ENCODE measurements at places on chromosomes 5 and 9.

GRCh38 chr9:136265561-136266355 is 20.1 kb upstream of the QSOX2 start:
- no peak for DNase-seq

GRCh38 chr5:159768243-159768642 is 148.0 kb upstream of the ADRA1B start:
- no peak for DNase-seq

DNA sequence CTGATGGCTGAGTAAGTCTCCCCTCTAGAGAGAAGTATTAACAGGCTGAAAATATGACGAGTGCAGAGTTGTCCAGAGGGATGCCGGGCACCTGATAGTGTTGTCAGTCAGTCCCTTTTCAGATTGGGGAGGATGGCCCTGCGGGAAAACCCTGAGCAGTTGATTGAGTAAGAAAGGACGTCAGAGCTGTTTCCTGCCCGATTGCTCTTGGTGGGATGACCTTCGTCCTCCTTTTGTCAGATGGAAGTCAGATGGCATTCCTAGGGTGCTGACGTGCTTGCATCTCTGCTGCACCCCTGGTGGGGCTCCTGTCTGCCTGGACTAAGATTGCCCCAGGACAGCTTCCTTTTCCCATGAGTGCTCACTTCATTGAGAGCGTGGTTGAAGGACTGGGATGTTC is 9.8 kb downstream of the ZNF354B start:
- no peak for DNase-seq

GRCh38 chr5:134131165-134131564 is 16.7 kb downstream of the TCF7 start:
- DNase-seq, result no peak

DNA sequence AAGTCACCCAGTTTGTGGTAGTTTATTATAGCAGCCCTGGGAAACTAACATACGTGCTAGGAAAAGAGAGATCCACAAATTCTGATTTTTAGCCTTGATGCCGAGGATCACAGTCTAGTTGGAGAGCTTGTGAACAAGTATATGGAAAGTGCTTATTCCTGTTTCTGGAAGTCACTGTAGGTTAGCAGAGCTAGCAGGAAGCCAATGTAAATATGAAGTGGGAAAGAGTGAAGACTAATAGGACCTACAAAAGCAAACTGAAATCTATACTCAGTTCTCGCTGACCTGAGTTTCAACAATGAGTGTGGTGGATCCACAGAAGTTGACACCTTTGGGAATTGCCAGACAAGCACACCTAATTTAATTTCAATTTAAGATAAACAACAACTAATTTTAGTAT is 254.9 kb downstream of the PLK2 start:
- no peak for DNase-seq

GRCh38 chr5:136135536-136135935 is 2.9 kb downstream of the SMAD5 start:
- DNase-seq, result no peak

DNA sequence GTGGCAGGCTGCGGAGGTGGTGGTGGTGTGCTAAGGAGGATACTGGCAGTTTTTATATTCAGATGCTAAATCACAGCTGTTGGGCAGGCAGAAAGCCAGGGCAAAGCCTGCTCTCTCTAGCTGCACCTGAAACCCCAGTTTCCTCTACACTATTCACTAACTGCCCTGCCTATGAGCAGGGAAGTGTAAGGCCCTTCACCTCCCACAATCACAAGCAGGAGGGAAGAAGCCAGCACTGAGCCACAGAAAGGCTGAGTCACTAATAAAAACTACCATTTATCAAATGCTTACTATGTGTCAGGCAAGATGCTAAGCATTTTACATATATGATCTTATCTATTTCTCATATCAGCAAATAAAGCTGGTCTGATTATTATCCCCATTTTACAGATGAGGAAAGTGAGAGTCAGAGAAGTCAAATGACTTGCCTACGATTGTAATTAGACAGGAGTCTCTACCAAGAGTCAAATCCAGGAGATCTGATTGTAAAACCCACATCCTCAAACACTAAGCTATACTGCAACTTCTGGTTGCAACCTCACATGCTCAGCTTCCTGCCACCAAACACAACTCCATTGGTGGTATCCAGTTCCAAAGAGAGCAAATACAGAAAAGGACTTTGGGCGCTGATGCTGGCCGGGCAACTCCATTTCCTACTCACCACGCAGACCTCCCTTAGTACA is 17.7 kb upstream of the IL6ST start:
- DNase-seq, result no peak

GRCh38 chr9:8183618-8184017 is 384.0 kb upstream of the DMAC1 start:
- DNase-seq, result no peak

DNA sequence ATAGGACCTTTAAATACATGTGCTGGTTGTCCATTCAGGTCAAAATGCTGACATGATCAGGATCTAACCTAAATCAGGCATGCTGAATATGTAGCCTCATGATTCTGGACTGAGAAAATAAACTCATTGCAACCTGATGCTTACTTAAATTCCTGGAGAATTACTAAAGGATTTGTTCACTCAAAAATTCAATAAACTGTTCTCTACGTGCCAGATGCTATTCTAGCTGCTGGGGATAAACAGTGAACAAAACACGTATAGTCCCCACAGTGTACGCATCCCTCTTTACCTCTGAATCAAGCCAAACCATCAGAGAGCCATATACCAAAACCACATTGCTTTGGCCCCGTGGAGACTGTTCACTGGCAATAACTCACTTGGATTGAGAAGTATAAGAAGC is 6.1 kb downstream of the SCAI start:
- no peak for DNase-seq

GRCh38 chr9:85523202-85523601 is 218.6 kb downstream of the AGTPBP1 start:
- DNase-seq, result no peak

DNA sequence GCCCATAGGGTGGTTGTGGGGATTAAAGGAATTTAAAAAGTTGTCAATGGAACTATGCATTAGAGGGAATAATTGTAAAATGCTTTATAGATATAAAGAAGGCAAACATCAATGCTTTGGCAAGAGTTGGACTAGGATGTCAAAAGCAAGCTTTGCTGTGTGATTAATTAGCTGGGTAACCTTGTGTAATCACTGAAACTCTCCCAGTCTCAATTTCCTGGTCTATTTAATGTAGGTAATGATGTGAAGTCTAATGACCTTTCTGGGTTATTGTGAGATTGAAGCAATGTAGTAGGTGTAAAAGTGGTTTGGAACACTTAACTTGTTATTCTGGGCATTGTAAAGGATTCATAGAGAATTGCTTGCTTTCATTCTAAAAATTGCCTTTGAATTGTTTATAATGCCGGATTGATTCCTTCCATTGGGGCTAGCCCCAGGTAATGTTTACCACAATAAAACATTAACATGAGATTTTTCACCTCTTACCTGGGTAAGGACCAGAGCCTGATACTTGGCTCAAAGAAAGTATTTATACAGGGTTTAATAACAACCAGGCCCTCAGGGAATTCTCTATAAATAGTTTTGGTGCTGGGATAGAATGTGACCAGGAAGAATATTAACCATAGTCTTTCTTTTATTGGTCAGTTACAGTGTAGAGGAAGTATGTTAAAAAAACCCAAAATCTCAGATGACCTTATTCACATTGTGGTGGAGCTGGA is 30.0 kb upstream of the CLINT1 start:
- no peak for DNase-seq

- peak; percentile 7 for DNase-seq
These were observed 5.8 kb upstream of the ACTBL2 start for GRCh38 chr5:57488215-57488955.

- no peak for DNase-seq
These were observed 19.3 kb downstream of the BICD2 start for GRCh38 chr9:92745331-92745730.

DNA sequence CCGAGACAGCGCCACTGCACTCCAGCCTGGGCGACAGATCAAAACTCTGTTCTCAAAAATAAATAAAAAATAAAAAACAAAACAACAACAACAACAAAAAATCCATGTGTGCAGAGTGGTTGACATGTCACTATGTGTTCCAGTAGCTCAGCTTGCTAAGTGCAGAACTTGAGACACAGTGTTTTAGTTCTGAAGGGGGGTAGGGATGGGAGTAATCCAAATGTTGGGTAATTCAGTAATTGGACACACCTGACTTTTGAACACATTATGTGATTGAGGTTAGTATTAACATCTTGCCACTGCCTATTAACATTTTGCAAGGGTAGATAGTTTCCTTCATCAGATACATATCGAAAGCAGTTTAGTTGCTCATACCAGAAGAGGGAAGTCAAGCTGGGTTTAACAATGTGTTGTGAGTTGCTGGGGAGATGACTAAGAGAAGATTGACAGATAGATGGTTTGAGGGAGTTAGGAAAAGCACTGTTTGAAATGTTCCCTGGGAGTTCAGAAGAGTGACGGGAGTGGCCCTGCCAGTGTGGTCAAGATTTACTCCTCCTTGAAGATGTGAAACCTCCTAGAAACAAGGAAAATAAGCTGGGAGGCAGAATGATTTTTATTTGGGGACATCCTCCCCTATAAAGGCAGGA is 928 bp downstream of the HACD4 start:
- DNase-seq, result peak; percentile 78

DNA sequence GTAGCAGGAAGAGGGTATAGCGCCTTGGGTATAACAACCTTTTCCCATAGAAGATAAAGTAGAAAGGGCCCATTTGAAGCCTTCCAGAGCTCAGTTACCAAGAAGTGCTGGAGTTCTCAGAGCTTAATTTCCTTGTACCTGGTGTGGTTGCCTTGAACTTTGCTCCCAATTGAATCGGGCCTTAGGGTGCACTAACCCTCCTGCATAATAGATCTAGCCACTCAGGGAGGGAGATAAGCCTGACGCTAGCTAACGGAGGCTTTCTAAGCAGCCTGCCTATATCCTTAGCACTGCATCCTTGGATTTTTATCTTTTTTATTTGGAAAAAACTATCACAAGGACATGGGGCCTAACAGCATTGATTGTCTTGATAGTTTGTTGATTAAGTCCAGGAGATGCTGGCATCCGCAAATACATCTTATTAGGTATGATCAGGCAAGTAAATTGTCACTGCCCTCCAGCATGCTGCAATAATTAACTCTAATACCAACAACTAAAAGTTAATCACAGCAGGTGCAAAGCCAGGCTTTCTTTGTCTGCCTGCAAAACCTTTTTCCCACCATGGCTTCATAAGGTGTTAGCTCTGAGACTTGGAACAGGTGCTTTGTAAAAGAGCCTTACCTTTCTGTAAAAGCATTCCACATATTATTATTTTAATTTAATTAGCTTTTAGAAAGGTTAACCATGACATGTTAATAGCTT is 199.4 kb downstream of the SREK1 start:
- DNase-seq, result no peak

GRCh38 chr5:142178651-142179050 is 70.1 kb downstream of the NDFIP1 start:
- no peak for DNase-seq

GRCh38 chr5:59790776-59791475 is 102.6 kb downstream of the PDE4D start:
- no peak for DNase-seq

GRCh38 chr9:76107482-76107881 is 217.0 kb downstream of the PCSK5 start:
- DNase-seq, result no peak

- DNase-seq, result no peak
These were observed 59.8 kb upstream of the LRRTM2 start for GRCh38 chr5:138934971-138935370.

- no peak for DNase-seq
These were observed 178.7 kb upstream of the FBXL17 start for GRCh38 chr5:108560581-108560980.

DNA sequence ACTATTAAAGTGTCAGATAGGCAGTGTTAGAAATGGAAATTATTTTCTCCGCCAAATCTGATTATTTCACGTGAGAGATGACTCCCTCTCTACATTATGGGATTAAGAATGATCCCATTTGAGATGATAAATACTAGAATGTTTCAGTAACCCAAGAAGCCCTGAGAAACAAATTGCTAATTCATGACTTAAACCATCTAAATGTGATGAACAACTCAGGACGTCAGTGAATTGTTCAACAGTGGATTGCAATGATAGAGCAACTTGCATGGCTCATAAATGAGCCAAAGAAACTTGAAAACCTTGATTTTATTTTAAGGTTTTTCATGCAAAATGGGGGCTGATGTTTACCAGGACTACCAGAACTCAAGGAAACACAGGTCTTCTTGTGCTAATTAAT is 350.5 kb upstream of the WWC1 start:
- no peak for DNase-seq

GRCh38 chr5:176776141-176776865 is 34.1 kb upstream of the UNC5A start:
- no peak for DNase-seq

DNA sequence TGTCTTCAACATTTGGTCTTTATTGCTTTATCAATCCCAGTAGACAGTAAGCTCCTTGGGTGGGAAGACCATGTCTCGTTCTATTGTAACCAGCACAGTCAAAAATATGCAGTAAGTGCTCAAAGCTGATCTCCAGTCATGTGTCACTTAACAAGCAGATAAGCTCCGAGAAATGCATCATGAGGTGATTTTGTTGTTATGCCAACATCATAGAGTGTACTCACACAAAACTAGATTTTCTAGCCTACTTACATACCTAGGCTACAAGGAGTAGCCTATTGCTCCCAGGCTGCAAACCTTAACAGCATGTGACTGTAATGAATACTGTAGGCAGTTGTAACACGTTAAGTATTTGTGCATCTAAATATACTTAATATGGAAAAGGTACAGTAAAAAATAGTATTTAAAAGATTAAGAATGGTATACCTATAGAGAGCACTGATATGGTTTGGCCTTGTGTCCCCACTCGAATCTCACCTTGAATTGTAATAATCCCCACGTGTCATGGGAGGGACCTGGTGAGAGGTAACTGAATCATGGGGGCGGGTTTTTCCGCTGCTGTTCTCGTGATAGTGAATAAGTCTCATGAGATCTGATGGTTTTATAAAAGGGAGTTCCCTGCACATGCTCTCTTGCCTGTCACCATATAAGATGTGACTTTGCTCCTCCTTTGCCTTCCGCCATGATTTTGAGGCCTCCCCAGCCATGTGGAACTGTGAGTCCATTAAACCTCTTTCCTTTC is 39.8 kb upstream of the PCSK5 start:
- no peak for DNase-seq

GRCh38 chr9:26261503-26262330 is 583.5 kb upstream of the TUSC1 start:
- DNase-seq, result no peak
